ENCODE measurements at places on chromosomes 1 and 21.

- DNase-seq: no peak
Measured at GRCh38 chr21:45883090-45883489, 98.5 kb upstream of the COL6A1 start.

- no peak for DNase-seq
Measured at GRCh38 chr1:33363470-33363861, 42.6 kb upstream of the A3GALT2 start.

DNA sequence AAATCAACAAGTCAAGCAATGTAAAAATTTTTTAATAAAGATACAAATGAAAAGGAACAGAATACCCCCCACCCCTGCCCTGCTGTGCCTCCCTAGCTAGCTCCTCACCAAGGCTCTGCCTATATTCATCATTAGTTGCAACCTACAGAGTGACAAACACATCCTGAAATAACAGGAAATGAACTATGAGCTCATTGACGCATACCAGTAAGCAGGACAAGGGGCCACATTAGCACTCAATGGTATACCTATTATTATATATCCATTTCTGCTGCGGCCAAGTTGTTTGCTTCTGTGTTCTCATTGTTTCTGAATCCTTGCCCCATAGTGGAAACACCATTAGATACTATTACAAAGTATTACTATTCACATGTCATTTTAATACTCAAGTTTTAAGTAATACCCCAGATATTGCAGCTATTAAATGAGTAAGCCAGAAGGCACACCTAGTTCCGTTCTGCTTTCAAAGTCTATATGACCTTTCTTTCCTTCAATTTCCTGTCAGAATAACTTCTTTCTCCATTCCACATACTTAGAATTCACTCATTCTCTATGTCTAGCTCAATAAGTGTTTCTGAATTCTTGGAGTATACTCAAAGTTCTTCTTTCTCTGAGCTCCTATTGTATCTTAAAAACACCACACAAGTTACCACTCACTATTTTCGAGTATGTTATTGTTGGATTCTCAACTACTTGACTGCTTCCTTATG, 1214.9 kb downstream of the PLA2G4A start:
- DNase-seq: no peak

- peak; percentile 79 for DNase-seq
Measured at GRCh38 chr1:21539933-21540332, 30.7 kb downstream of the ALPL start.

GRCh38 chr1:37476460-37477197, 2.2 kb downstream of the ZC3H12A start:
- no peak for DNase-seq

- no peak for DNase-seq
Measured at GRCh38 chr1:13699510-13699909, 478 bp upstream of the PRDM2 start.

- no peak for DNase-seq
Measured at GRCh38 chr1:118918230-118918939, 69.8 kb downstream of the TBX15 start.

- no peak for DNase-seq
Measured at GRCh38 chr1:229710746-229711145, 84.7 kb downstream of the URB2 start.

DNA sequence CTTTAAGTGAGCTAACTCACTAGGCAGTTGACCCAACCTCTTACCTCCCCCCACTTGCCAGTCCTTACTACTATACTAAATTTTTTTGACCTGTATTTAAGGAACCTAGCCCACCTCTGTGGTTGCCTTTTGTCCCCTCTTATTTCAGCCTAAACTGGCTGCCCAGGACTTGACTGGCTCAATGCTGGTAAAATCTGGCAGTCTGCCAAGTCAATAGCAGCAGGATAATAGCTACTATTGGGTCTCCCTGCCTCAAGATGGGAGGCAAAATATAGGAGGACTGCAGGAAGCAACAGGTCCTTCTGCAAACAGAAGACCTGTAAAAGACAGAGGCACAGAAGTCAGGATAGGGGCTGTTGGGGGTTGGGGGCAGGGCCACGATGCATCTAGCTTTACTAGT, 144.2 kb upstream of the POGK start:
- no peak for DNase-seq

DNA sequence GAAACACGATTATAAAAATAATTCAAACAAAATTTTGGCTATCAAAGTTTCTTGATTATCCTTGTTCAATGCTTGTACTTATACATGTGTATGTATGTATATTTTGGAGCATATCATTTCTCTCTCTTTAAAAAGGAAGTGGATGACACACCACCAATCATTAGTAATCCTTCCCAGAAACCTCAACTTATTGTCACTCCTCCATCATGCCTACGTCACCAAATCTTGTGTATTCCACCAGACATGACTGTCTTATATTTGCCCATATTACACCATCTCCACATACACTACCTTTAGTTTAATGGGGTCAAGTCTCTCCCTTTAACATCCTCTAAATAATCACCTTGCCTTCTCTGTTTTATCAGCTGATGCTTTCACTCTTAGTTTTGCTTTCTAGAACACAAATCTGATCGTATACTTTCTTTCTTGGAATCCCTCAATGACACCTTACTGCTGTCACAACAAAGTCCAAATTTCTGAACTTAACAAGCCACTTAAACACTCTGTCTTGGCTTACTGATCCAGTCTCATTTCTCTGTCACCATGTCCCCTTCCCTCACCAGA, 124.0 kb downstream of the BRINP3 start:
- DNase-seq: no peak

- no peak for DNase-seq
Measured at GRCh38 chr1:154334079-154335024, 9.0 kb downstream of the ATP8B2 start.

DNA sequence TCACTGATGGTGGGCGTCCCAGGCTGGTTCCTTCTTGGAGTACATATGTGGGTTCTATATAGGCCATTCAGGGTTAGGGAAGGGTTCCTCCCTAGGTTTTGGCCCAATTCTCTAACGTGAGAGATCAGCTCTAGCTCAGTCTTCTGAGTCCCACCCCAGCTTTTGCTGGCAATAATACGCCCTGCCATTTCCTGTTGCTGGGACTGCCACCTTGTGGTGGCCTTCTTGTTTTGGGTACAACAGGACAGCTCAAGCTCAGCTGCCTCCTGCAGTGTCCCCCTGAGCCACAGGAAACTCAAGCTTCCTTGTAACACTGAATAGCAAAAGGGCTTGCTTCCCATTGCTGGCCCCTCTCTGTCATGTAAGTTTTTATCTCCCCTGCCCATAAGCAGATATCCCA, 77.8 kb downstream of the BACH1 start:
- peak; percentile 62 for DNase-seq

DNA sequence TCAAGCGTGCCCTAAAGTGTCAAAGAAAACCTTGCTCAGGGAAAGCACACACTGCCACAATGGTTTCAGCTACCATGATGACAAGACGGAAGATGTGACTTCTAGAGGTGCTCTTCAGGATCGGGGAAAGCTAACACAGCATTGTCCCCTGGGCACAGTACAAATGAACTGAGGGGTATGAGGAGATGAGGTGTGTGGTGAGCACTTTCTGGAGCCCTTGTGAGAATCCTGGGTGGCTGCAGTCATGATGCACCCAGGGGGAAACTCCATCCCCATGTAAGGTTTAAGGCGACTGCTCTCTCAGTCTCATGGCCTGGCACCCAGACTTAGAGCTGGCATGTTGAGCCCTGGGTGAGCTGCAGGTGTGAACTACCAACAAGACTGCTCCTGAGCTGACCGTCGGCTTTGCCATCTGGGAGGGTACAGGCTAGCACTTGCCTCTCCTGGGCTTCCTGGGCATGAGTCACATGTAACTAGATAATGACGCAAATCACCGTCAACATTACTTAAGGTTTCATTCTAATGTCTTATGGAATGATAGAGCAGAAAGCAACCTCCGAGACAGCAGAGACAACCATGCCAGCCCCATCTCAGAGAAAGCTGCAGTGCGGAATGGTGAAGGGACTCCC, 144.6 kb downstream of the CLIC6 start:
- no peak for DNase-seq

DNA sequence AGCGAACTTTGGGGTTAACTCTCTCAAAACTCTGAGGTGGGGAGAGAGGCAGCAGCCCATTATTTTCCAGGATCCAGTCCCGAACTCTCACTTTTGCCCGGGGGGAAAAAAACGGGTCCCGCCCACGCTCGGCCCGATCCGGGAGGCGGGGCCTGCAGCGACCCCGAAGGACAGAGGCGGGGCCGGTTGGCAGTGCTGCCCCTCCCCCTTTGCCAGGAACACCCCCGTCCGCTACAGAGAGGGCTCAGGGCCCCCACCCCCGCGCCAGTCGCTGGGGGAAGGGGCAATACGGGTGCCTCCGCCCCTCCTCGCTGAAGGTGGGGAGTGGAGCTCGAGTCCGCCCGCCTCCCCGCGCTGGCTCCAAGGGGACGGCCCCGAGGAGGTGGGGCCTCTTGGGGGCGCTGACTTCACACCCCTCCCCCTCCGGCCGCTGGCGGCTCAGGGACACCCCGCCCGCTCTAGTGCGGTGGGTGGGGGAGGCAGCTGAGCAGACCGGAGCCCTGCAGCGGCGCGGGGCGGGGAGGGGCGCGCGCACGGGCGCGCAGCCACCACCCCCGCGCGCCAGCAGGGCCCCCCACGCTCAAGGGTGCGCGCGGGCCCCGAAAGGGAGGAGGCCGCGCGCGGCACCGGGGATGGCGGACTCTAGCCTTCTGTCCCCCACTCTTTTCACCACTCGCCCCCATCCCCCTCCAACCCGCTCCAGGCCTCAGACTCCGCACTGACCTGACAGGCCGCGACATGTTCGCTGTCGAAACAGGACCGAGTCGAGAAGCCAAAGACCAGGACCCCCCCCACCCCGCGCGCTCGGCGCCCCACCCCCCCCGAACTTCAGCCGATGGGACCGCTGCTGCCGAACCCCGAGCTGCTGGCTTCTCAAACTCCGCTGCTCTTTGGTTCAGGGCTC, 496 bp downstream of the NUCKS1 start:
- peak; percentile 96 for DNase-seq

DNA sequence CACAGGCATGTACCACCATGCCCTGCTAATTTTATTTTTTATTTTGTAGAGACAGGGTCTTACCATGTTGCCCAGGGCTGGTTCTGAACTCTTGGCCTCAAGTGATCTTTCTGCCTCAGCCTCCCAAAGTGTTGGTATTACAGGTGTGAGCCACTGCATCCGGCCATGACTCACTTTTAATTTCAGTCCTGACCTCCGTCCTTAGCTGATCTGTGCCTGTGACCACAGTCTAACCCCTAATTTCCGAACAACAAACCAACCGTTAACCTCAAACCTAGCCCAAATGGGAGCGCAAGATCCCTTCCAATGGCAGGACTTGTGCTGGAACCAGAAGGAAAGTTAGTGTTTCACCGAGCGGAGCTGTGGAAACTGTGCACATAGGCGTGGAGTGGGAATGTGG, 29.3 kb upstream of the MAN1C1 start:
- DNase-seq: no peak

DNA sequence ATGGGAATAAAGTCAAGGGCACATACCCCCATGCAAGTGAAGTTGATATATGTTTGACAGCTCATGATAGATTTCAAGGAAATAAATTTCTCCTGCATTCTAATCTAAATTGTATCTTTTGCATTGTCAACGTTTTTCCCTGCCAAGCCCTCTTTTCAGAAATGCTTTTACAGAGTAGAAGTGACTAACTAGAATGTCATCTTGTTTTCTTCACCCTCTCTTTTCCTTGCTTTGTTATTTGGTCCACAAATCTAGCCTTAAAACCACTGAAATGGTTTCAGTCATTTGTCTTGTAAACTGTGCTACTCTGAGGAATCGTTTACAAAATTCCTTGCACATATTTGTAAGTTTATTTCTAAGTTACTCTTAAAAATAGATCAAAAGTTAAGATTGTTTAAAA, 600.8 kb upstream of the CXADR start:
- DNase-seq: no peak

DNA sequence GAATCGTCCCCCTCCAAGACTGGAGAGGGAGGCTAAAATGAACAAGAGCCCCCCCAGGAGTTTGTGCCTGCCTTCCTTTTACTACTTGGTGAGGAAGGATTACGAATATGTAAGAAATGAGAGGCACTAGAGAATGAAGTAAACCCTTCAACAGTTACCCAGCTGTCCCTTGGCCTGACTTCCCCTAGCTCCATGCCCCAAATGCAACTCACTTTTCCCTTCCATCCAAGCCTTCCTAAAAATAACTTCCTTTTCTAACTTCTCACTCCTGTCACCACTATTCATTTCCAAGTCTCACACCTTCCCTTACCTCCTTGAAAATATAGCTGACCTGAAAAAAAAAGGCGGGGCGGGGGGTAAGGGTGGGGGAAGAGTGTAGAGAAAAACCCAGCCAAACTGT, 96.6 kb upstream of the HNRNPU start:
- no peak for DNase-seq

DNA sequence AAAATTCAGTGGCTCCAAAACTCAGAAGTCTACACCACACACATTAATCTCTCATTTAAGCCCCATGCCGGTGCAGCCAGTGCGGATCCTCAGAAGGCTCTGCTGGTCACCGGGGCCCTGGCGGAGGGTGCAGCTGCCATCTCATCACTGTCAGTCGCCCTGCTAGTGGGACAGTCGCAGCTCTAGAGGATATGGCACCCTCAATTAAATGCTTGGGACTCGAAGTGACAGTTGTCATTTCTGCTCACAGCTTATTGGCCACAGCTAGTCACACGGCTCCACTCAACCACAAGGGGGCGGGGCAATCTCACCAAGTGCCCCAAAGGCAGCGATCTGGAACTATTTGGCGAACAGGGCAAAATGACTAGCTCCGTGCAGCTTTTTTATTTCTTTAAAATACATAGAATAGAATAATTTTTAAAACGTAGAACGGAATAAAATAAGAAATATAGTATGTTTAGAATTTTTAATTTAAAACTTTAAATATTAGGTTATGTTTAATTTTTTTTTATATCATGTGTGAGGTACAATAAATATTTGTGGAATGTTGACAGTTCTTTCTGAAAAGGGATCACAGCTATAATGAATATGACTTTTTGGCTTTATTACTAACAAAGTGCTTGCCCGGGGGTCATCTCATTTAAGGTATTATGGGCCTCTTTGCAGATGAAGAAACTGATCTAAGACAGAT, 8.0 kb upstream of the MAN1C1 start:
- DNase-seq: peak; percentile 80
